GM23248 (cell line): ENCODE measurements at places on chromosomes 13 and 19. TPM values are rescaled to one million over a fixed set of nuclear protein-coding genes. Genes with fewer than 3 reads are reported as not detected.

PSG5 gene
- 1,012 and 1,019 TPM in 2 replicates for polyA plus RNA-seq

DNA sequence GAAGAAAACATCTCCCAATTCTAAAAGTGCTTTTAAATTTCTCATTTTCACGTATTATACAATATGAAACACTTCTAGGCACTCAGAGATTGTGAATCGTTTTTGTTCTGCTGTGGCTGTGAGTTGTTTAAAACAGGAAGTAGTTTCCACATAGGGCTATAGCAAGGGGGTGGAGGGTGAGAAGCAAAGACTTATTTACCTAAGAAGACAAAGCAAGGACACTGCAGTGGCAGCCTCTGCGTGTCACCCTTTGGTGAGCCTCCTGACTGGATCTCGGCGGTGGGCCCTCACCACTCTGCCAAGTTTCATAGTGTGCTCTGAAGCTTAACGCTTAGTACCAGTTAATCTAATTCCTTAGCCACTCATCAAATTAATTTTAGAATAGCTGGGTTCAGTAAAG lies 56.8 kb downstream of the TNFSF13B start:
- no peak for DNase-seq

CHAMP1 gene
- polyA plus RNA-seq, result 26.9 and 30.7 TPM in 2 replicates

TBXA2R gene
- polyA plus RNA-seq, result 1.9 and 2.6 TPM in 2 replicates

DNA sequence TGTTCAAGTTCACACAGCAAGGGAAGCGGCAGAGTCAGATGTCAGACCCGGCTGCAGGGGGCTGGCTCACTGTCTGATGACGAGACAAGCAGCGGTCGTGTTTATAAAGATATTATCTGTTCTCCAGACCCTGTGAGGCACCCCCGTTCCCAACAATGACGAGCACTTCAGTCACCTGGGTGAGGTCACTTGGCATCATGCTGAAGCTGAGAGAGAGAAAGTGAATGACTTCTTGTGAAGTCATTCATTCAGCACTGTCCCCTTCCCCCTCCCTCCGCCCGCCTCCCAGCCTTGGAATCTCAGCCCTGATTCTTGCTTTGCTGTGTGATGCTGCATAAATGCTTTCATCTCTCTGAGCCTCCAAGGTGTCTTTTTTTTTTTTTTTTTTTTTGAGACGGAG lies 4.9 kb upstream of the LYPD3 start:
- peak; percentile 70 for DNase-seq

DNA sequence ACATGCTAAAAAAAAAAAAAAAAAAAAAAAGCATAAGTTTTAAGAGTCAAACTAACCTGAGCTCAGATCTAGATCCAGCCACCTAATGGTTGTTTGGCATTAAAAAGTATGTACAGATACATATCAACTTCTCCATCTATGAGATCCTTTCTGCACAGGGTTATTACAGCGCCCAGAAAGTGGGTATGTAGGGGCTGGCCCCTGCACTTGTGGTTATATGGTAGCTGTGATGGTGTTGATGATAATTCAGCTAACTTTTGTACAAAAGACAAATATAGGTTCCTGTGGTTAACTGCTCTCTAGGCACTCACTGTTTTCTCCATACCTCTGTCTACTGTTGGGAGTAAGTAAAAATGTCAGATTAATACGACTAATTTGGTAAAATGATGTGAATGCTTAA lies 81.7 kb downstream of the TNFRSF19 start:
- no peak for DNase-seq

BCAM gene
- 1.4 and 1.5 TPM in 2 replicates for polyA plus RNA-seq
